ENCODE measurements at places on chromosomes 2 and 18.

DNA sequence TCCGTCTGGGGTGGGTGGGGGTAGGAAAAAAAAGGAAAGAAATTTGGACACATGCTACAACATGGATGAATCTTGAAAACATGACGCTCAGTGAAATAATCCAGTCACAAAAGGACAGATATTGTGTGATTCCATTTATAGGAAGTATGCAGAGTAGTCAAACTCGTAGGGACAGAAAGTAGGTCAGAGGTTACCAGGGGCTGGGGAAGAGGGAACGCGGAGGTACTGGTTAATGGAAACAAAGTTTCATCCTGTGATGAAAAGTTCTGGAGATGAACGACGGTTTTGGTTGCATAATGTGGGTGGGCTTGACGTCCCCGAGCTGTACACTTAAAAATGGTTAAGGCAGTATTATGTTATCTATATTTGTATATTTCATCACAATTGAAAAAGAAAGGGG is 4.5 kb upstream of the SFTPB start:
- DNase-seq = no peak

- DNase-seq = no peak
Observed at GRCh38 chr2:43939695-43940256, 56.0 kb downstream of the LRPPRC start.

- DNase-seq = no peak
Observed at GRCh38 chr2:150303281-150303680, 184.2 kb downstream of the RND3 start.

GRCh38 chr2:212832211-212833195 is 293.9 kb upstream of the ERBB4 start:
- no peak for DNase-seq

- no peak for DNase-seq
Observed at GRCh38 chr2:73700661-73701447, 36.3 kb downstream of the TPRKB start.

- no peak for DNase-seq
Observed at GRCh38 chr2:152497481-152498052, 162.6 kb downstream of the FMNL2 start.

DNA sequence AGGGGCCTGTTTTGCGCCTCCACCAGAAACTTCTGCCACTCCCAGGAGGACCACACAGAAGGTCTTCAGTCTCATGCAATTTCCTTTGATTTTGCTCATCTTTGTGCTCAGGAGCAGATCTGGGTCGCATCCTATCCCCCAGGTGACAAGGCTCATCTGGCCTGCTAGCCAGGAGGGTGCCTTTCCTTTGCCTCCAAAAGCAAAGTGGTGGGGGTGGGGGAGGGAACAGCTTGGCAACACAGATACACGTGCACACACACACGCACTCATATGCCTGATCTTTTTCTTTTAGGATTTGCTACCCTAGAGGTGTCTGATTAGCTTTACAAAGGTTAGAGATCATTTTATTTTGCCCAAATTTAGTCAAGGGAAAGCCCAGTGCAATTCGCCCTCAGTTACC is 13.8 kb upstream of the SPATA3 start:
- DNase-seq = no peak

DNA sequence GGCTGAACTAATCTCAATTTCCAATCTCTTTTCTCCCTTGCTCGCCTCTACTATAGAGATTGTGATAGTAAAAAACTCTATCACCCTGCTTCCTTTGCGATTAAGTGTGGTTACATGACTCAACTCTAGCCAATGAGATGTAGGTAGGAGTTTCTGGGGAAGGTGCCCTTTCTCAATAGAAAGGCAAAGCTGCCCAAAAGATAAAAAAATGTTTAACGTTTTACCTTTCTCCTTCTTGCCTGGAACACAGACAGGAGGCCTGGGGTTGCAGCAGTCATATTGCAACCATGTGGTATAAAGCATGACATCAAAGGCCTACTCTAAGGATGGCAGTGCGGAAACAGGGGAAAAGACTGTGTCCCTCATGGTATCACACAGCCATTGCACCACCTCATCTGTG is 31.5 kb downstream of the TMEM37 start:
- no peak for DNase-seq

- no peak for DNase-seq
Observed at GRCh38 chr2:32452338-32453064, 95.7 kb downstream of the BIRC6 start.

- no peak for DNase-seq
Observed at GRCh38 chr2:222576171-222577081, 79.5 kb downstream of the FARSB start.

DNA sequence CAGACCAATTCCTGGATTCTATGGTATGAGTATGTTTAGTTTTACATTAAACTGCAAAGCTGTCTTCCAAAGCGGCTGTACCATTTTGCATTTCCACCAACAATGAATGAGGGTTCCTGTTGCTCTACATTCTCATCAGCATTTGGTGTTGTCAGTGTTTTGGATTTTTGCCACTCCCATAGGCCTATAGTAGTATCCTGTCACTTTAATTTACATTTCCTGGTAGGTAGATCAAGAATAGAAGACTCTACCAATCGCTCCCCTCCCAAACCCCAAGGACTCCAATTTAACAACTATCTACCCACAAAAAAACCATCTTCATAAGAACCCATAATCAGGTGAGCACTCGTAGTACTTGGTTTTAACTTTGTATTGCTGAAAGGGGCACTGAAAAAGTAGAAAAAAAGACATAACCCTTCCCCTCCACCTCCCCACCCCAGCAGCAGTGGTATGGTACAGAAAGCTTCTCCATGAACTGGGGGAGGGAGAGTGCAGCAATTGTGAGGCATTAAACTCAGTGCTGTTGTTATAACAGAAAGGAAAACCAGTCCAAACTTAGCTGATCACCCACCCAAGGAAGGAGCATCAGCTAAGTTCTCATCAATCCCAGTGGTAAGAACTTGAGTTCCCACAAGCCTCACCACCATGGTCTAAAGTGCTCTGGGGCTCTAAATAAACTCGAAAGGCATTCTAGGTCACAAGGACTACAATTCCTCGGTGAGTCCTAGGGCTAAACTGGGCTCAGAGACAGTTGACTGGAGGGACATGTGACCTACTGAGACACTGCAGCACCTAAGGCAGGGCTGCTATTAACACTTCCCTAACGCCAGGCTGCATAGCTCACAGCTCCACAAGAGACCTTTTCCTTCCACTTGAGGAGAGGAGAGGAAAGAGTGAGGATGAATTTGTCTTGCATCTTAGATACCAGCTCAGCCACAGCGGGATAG is 35.5 kb upstream of the CYTIP start:
- DNase-seq = no peak

GRCh38 chr18:12312976-12313375 is 4.9 kb downstream of the TUBB6 start:
- no peak for DNase-seq

- DNase-seq = no peak
Observed at GRCh38 chr2:176443946-176444345, 174.7 kb downstream of the MTX2 start.

- no peak for DNase-seq
Observed at GRCh38 chr2:196437626-196438025, 201.9 kb upstream of the CCDC150 start.

GRCh38 chr2:130183512-130184373 is 1.7 kb downstream of the MZT2B start:
- no peak for DNase-seq

GRCh38 chr2:10493634-10494281 is 45.6 kb upstream of the ODC1 start:
- DNase-seq = no peak

DNA sequence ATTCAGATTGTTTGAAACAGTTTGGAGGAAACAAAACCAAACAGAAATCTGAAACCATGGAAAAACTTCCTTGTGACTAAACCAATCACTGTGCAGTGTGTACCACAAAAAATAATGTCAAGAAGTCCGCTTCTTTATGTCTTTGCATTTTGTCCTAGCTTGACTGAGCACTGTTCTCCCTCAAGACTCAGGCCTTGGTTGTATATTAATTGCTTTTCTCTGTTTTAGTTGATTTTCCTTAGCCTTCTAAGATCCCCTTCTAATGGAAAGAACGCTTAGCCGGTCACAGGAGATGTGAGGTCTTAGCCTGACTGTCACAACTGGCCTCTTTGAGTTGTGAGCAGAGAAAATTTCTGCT is 56.6 kb downstream of the LCLAT1 start:
- no peak for DNase-seq

- no peak for DNase-seq
Observed at GRCh38 chr2:108363908-108364225, 13.9 kb upstream of the SULT1C4 start.

- DNase-seq = no peak
Observed at GRCh38 chr2:168816369-168816768, 13.9 kb downstream of the NOSTRIN start.

DNA sequence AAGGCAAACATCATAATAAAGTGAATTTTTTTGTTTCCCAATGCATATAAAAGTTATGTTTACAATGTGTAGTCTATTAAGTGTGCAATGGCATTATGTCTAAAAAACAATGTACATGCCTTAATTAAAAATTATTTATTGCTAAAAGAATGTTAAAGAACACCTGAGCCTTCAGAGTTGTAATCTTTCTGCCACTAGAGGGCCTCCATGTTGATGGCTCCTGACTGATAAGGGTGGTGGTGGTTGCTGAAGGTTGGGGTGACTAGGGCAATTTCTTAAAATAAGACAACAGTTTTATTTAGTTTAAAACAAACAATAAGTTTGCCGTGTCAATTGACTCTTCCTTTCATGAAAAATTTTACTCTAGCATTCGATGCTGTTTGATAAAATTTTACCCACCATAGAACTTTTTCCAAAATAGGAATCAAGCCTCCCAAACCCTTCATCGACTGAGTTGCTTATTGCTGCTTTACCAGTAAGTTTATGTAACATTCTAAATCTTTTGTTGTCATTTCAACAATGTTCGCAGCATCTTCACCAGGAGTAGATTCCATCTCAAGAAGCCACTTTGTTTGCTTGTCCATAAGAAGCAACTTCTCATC is 32.3 kb downstream of the MAP3K2 start:
- peak; percentile 74 for DNase-seq

GRCh38 chr2:189830510-189830909 is 46.3 kb downstream of the PMS1 start:
- DNase-seq = no peak

DNA sequence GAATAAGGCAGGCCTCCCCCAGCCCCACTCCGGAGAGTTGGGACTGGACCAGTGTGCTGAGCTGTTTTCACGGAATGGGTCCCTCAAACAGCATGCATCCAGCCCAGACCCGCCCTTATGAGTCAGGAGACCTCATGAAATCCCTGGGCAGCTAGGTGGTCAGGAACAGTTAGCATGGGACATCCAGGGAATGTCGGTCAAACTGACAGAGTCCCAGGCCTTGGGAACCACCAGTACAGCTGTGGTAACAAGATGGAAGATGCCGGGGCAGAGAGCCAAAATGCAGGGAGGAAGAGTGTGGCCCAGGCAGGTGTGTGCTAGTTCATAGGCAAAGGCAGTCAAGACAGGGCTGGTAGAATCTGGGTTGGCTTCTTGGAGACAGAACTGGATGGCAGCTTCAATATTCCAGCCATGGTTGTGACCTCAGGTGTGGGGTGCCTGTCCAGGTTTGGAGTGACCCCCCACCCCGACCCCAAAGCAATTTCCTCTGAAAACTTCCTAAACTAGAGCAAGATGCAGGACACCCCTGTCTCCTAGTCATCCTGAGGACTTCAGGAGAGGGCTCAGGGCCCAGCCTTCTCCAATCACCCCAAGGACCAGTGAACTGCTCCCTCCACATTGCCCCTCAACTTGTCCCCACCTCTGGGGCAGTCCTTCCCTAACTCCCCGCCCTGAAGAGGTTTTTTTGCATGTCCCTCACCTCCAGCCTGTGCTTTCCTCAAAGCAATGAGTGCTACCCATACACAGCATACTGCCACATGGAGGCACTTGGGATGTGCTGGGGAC is 46.5 kb downstream of the KCNIP3 start:
- DNase-seq = no peak

DNA sequence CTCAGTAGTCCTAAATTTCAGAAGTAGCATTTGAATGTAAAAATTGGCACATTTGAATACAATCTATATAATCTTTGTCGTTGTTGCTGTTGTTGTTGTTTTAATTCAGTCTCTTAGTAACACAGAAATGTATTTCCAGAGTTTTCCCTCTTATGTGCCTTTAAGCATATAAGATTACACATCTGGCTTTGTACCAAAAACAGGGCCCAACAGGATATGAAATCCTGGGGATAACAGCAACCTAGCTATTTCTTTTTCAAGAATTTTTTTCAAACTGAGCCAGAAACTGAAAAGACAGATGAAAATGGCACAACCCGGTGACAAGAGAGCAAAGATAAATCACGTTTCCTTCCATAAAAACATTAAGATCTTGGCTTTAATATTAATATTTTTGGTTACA is 906.7 kb downstream of the NRXN1 start:
- no peak for DNase-seq

GRCh38 chr2:205500065-205500464 is 182.2 kb upstream of the NRP2 start:
- no peak for DNase-seq

DNA sequence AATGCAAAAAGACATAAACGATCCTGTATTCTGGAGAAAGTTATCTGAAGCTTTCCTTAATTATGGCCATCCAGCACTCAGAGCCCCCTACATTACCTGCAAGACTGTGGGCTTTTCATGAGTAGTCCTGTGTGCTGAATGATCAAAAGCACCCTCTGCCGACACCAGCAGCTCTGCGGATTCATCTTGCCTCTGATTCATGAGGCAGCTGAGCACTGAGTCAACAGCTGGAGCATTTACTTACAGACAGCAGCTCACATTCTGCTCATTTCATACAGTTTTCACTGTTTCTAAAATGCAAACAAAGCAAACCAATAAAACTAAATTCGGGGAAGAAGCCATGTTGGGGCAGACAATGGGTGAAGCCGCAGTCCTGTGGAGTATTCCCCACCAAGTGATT is 886.5 kb downstream of the CNTNAP5 start:
- DNase-seq = no peak

DNA sequence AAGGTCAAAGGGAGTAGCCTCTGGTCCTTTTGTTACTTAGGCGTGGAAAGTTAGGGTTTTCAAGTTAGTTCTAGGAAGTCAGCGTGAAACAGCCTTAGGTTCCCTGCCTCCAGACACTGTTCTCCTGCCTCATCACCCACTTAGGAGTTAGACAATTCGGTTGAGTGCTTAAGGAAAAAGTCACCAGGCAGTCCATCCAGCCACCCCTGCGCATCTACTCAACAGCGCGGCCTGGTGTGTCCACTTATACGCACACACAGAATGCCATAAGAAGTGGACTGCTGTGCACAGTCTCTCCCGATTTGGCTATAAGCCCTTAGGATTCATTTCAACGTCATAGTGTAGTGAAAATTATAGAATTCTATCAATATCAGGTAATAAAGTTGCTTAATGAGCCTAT is 470.8 kb upstream of the TNP1 start:
- no peak for DNase-seq

- no peak for DNase-seq
Observed at GRCh38 chr18:46406539-46406932, 250.5 kb downstream of the LOXHD1 start.

DNA sequence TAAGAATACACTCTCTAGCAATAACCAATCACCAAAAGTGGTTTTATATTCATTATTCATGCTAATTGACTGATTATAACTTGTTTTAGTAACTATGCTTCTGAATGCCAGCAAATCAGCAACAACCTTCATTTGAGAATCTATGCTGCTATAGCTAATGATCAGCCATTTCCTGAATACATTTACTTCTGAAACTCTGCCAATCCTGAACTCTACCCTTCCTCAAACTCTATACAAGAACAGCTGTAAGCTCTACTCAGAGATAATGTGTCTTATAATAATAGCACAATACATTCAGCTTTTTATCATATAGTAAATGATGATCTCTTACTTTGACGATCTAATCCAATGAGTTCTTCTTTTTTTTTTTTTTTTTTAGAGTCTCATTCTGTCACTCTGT is 85.7 kb upstream of the EPAS1 start:
- DNase-seq = no peak

All from natural killer cell (primary cell).